ENCODE measurements at places on chromosomes 13 and 19. TPM values are rescaled to one million over a fixed set of nuclear protein-coding genes. Genes with fewer than 3 reads are reported as not detected.

Gene SWSAP1
- total RNA-seq: 1.9 TPM

Gene TECR
- total RNA-seq: 118 TPM

Gene PGLYRP2
- 0.29 TPM for total RNA-seq

Gene NLRP5
- total RNA-seq: not detected

Gene SIGLEC7
- total RNA-seq: not detected

Gene PPAN
- 52.7 TPM for total RNA-seq

Gene STK11
- total RNA-seq: 73.1 TPM

Gene ZNF587B
- total RNA-seq: 20.9 TPM
